Aortic smooth muscle cell (primary cell): ENCODE measurements at places on chromosomes 16 and 17. TPM values are rescaled to one million over a fixed set of nuclear protein-coding genes. Genes with fewer than 3 reads are reported as not detected.

LHX1 gene
- total RNA-seq: not detected in 2 replicates

TPSD1 gene
- not detected in 2 replicates for total RNA-seq

CDYL2 gene
- 5.9 and 8.4 TPM in 2 replicates for total RNA-seq

SHBG gene
- 0.26 and 0.50 TPM in 2 replicates for total RNA-seq

KRT31 gene
- not detected in 2 replicates for total RNA-seq

NDRG4 gene
- total RNA-seq: 14.5 and 28.4 TPM in 2 replicates

KRTAP9-4 gene
- total RNA-seq: not detected in 2 replicates

DNAI2 gene
- not detected in 2 replicates for total RNA-seq

HS3ST4 gene
- not detected in 2 replicates for total RNA-seq

FOXL1 gene
- 19.3 and 31.0 TPM in 2 replicates for total RNA-seq

SARM1 gene
- total RNA-seq: 6.0 and 6.5 TPM in 2 replicates

WFDC1 gene
- 29.6 and 32.1 TPM in 2 replicates for total RNA-seq

NUDT21 gene
- total RNA-seq: 53.8 and 59.7 TPM in 2 replicates

HAPSTR1 gene
- 66.8 and 77.7 TPM in 2 replicates for total RNA-seq
